ENCODE measurements at places on chromosomes 7 and 10.

- DNase-seq = no peak
Observed at GRCh38 chr7:7810826-7811225, 92.4 kb upstream of the RPA3 start.

GRCh38 chr7:115701141-115701540 is 329.4 kb downstream of the TFEC start:
- DNase-seq = no peak

DNA sequence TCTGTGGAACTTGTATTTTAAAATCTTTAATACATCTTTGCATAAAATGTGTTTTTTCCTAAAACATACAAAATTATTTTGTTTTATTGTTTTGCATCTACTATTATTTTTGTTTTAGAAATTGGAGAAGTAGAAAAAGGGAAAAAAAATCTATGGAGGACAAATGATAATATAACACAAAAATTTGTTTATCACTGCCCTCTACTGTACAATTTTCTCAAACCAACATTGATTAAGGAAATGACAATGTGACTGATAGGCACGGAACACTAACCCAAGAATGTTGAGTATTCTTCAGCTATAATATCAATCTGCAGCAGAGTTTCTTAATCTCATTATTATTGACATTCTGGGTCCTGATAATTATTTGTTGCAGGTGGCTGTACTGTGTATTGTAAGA is 9.5 kb upstream of the ING3 start:
- DNase-seq = no peak

DNA sequence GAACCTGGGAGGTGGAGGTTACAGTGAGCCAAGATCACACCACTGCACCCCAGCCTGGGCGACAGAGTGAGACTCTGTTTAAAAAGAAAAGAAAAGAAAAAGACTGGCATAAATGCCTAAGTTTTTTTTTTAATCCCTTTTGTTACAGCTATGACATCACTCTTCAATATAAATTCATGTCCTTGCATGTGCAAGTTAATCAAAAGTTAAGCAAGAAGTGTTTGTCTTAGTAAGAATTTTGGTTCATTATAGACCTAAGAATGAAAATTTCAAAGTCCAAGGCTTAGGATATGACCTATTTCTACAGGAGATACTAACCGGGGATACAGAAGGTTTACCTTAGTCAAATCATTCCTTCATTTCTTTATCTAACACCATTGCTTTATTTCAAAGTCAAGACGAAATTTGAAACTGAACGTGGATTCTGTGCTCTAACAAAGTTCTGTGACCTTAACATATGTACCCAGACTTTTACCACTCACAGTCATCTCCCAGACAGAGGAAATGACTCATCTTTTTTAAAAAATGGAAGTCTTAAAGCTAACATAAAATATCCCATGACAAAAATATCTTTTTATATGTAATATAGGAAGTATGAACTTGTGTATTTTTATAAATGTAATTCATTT is 29.3 kb upstream of the ITGB8 start:
- DNase-seq = no peak

GRCh38 chr10:33193701-33194521 is 140.6 kb downstream of the NRP1 start:
- no peak for DNase-seq

- no peak for DNase-seq
Observed at GRCh38 chr7:98956937-98957336, 78.6 kb downstream of the TRRAP start.

GRCh38 chr10:14362104-14362503 is 31.4 kb upstream of the FRMD4A start:
- no peak for DNase-seq

- no peak for DNase-seq
Observed at GRCh38 chr10:28839600-28840007, 162.3 kb downstream of the BAMBI start.

DNA sequence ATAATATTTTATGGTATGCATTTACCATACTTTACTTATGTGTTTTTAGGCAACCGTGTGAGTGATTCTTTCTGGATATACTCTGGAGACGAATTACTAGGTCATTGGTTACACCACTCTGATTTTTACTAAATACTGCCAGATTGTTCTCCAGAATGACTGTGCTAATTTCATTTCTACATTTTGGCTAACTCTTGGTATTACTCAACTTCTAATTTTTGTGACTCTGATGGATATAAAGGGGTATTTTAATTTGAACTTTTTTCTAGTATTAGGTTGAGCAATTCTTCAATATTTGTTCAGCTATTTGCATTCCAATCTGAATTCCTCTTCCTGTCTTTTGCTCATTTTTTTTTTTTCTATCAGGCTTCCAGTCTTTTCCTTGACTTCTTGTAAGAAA is 223.6 kb downstream of the MDFIC start:
- no peak for DNase-seq

DNA sequence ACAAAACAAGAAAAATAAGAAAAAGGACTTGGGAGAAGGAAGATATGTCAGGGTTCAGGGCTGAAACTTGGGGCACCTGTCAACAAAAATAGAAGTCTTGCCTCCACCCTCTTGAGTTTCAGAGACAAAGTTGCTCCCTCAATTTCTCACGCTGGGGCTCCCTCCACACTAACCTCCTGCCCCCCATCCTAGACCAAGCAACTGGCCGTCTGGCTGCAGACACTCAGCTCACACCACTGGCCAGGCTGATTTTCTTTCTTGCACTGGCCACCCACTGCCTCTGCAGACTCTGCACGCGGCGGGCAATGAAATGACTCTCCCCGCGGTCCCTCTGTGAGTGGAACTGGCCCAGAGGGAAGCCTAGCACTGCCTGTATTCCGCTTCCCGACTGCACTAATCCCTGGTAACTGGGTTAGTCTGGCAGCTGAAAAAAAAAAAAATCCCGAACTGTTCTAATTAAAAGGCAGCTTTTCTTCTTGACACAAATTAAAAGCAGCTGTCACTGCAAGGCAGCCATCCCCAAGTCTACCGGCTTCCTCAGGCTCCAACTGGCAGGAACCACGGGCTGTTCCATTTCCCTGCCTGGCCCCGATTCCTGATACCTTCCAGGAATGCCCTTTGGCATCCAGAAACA is 83.5 kb downstream of the SPDYE5 start:
- no peak for DNase-seq

GRCh38 chr7:51613911-51614357 is 297.3 kb upstream of the COBL start:
- no peak for DNase-seq

GRCh38 chr10:106280896-106281460 is 883.5 kb downstream of the SORCS1 start:
- no peak for DNase-seq

DNA sequence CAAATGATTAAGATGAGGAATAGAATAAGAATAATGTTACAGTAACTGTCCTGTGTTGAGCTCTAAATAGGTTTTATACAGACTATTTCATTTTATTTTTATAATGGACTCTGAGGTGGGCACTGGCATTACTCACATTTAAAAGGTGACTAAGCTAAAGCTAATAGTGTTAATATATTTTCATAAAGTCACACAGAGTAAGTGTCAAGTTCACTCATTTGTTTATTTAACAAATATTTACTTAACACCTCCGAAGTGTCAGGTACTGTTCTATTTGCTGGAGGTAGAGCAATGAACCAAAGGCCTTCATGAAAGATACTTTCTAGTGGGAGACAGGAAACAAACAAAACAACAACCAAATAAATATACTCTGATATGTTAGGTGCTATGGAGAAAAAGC is 44.0 kb downstream of the ASB4 start:
- no peak for DNase-seq

DNA sequence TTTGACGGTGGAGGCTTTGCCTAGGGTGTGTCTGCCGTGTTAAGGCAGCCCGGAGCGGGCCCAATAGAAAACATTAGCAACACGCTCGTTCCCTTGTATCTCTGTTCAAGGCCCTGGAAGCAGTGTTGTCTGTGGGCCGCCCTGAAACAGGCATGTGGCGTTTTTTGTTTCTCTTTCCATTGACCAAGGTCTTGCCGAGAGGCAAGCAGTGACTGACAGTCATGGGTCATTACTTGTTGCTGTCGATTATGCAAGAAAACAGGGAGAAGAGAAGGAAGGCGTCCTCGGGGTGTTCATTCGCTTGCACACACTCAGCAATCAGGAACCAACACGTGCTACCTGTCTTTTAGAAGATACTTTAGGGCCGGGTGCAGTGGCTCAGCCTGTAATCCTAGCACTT is 92.5 kb downstream of the EZH2 start:
- DNase-seq = no peak

- DNase-seq = no peak
Observed at GRCh38 chr7:113366122-113366521, 247.8 kb upstream of the SMIM30 start.

GRCh38 chr10:133179651-133180050 is 19.6 kb downstream of the KNDC1 start:
- DNase-seq = no peak

GRCh38 chr7:41428381-41428780 is 274.5 kb downstream of the INHBA start:
- DNase-seq = no peak

GRCh38 chr7:121337398-121337797 is 8.6 kb downstream of the WNT16 start:
- no peak for DNase-seq

DNA sequence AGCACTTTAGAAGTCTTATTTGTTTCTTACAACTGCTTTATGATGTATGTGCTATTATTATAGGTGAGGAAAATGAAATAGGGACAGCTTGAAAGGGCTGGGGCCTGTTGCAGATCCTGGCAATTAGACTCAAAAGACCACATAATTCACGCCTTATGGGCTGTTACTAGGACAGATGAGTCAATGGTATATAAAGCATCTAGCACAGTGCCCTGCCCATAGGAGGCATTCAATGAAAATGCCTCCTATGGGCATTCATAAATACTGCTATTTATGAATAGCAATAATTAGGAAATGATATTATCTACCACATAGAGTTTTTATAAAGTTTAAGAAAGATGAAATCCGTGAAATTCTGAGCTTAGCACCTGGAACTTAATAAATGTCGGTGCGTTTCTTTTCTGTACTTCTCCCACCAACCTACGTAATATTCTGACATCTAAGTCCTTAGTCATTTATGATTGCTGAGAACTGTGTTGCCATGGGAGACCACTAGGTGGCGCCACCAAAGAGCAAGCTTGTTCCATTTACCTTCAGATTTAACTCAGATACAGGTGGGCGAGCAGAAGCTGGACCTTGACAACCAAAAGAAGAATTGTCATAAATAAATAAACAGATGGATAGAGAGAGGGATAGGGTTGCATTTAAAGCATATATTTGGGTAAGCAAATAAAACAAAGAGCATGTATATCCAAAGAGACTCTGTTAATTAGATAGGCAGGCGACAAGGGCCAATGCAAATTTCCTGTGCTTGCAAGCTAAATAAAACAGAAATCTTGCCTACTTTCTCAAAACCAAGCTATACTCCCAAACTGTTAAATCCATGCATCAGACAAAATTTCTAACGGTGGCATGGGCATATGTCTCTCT is 699.9 kb downstream of the INHBA start:
- DNase-seq = no peak

GRCh38 chr7:109638321-109638720 is 1068.6 kb downstream of the DNAJB9 start:
- DNase-seq = no peak

GRCh38 chr10:17476073-17476472 is 21.7 kb upstream of the ST8SIA6 start:
- DNase-seq = no peak

DNA sequence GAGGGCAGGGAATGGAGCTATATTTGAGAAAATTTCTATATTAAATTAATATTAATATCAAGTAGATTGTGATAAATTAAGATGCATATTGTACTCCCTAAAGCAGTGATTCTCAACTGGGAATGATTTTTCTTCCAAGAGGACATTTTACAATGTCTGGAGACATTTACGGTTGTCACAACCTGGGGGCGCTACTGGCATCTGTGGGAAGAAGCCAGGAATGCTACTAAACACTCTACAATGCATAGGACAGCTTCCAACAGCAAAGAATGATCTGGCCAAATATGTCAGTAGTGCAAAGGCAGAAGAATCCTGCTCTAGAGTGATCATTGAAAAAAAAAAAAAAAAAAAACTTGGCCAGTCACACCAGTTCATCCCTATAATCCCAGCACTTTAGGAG is 100.0 kb downstream of the LSM5 start:
- no peak for DNase-seq

- DNase-seq = no peak
Observed at GRCh38 chr7:25805027-25805687, 346.8 kb upstream of the NFE2L3 start.

DNA sequence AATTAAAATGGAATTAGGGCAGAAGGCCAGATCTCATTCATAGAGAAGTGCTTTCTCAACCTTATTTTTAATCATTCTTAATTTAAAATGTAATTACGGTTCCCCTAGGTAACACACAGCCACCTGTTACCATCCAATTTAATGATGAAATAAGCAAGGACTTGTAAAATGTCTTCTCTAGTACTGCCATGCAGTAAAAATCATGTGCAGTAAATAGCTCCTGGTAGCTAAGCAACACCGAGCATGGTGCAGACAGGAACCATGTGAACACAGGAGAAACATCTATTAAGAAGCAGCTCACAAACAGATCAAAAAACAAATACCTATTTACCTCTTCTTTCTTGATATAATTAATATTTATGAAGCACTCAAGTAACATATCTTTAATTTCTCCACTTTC is 15.1 kb downstream of the NCAPG2 start:
- DNase-seq = no peak

DNA sequence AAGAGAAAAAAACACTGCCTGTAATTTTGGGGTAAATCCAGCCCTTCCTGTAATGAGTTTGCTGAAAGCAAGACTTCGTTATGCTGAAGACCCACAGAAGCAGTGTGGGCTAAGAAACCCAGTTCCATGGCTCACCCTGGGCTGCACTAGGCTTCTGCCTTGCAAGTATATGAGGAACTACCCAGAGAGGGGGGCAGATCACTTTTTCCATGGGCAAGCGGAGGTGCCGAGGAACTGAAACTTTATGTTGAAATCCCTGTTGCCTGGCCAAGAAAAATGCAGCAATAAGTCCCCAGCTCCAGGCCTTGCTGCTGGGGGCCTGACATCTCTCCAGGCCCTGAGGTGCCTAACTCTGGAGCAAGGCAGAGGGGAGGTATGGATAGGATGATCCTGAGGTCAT is 8.5 kb downstream of the RASSF4 start:
- DNase-seq = no peak

- DNase-seq = no peak
Observed at GRCh38 chr7:68505721-68506120, 1092.6 kb upstream of the AUTS2 start.

DNA sequence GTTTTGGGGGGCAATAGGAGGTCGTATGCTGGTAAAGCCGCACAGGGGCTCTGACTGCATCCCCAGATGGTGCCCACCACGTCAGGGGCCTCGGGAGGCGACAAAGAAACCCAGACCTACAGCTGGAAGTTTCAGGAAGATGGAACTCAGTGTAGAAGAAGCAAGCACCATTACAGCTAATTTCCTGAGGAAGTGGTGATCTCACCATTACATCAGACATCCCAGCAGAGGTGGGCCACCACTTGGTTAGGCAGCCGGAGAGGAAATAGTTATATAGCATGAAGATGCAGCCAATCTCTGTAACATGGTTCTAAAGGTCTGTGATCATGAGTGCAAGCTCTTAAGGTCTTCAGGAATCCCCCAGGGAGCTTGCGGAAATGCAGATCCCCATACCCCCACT is 127.3 kb upstream of the PCBD1 start:
- DNase-seq = no peak

- DNase-seq = no peak
Observed at GRCh38 chr7:116193329-116194087, 16.8 kb upstream of the TES start.
